Tibial nerve (tissue), 4 donors: ENCODE measurements at places on chromosomes 16 and 17.
A peak's percentile ranks its signal among the peaks of the same experiment; 100 is the strongest.

DNA sequence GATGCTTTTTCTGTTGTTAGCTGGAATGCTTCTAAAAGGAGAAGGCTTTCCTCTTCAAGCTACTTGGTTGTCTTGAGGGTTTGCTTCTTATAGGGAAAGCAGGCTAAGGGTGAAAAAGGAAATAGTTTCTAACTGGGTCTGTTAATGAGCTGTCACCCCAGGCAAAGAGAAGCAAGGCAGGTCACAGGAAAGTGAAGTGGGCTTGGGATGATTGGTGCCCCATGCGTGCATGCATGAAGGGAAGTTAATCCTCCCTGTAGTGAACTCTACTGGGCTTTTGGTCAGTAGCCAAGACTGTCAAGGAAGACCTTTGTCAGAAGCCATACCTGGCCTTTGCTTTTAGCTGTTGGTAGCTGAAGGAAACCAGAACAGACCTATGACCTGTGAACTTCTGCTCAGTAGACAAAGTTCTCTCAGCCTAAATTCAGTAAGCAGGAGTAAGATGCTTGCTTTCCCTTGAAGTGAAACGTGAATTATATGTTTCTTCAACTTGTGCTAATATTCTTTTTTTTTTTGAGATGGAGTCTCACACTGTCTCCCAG, 16.5 kb downstream of the TENT4B start:
- no peak overlapping the region for H3K4me3 ChIP-seq
- no peaks in the 10 kb centered on the region for H3K36me3 ChIP-seq
- no peak for DNase-seq
- H3K27me3 ChIP-seq: no peaks in the 10 kb centered on the region
- no peak overlapping the region for H3K27ac ChIP-seq

GRCh38 chr16:75097941-75098901, 18.4 kb downstream of the LDHD start:
- DNase-seq: no peak
- H3K4me1 ChIP-seq: peaks cover 46% of the 10 kb centered on the region
- no peaks in the 10 kb centered on the region for H3K27me3 ChIP-seq
- H3K4me3 ChIP-seq: no peak overlapping the region

GRCh38 chr16:68073902-68074760, 11.0 kb upstream of the NFATC3 start:
- peaks cover 39% of the 10 kb centered on the region for H3K4me1 ChIP-seq
- DNase-seq: no peak
- no peaks in the 10 kb centered on the region for H3K36me3 ChIP-seq
- H3K4me3 ChIP-seq: no peak overlapping the region

DNA sequence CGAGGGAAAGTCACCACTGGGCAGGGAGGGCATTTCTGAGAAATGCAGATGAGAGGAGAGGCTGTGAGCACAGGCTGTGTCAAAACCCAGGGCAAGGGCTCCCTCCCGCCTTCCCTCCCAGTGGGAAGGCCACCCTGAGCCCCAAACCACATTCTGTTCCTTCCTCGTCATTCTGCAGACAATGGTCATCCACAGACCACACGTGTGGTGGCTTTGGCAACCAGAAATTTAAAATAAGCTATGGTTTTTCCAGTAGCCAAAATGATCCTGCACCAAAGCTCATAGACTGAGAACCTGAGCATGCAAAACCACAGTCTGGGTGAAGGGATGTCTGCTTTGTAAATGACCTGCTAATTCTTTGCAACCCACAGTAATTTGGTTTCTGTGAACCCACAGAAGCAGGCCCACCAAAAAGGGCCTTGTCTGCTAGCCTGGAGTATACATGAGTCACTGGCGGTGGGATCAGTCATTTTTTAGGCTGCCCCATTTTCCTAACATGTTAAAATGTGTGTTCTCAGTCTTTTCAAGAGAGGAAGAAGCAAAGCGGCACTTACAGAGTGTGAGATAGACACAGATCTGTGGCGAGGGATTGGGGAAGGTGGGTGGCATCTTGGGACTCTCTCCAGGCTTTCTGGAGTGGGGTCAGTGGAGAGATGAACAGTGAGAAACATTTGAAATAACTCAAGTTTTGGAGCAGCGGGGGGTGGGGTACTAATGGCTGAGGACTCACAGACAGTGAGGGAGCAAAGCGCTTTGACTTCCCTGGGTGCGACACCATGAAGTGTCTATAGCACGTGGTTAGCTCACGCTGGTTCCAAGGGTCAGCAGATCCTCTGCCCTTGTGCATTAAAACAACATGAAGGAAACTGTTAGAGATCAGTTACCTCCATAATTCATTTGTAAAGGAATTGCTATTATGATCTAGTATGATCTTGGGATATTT, 20.5 kb downstream of the GRB7 start:
- H3K27ac ChIP-seq: peak overlapping the region; percentile 24
- no peak overlapping the region for H3K4me3 ChIP-seq
- DNase-seq: no peak
- H3K4me1 ChIP-seq: no peaks in the 10 kb centered on the region
- peaks cover 19% of the 10 kb centered on the region for H3K27me3 ChIP-seq

DNA sequence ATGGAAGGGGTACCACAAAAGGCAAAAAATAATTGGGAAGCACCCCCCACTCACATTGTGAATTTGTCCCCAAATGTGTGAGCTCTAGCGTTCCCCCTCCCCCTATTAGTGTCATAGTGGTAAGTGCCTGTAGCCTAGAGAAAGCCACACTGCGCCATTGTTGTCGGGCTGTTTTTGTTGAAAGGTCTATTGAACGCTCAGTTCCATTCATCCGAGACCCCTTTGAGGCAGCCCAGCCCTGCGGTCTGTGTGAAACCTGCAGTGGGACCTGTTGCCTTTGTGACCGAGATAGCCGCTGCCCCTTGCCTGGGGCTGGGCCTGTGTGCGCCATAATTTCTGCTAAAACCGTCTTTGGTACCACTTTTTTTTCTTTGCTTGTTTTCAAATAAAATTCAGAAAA, 3.0 kb downstream of the JPT2 start:
- H3K27ac ChIP-seq: no peak overlapping the region
- peaks cover 19% of the 10 kb centered on the region for H3K4me1 ChIP-seq
- H3K36me3 ChIP-seq: no peaks in the 10 kb centered on the region
- no peak overlapping the region for H3K4me3 ChIP-seq
- DNase-seq: no peak
- no peaks in the 10 kb centered on the region for H3K27me3 ChIP-seq

DNA sequence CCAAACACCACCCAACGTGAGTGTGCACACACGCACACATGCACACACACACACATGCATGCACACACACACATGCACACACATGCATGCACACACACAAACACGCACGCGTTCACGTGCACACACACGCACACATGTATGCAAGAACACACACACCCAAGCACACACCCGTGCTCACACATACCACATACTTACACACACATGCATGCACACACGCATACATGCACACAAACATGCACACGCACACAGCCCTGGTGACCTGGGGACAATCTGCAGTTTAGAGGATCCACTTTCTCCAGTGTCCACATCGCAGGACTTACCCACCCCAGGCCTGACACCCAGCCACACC, 6.2 kb downstream of the USH1G start:
- peaks cover 65% of the 10 kb centered on the region for H3K27me3 ChIP-seq
- no peaks in the 10 kb centered on the region for H3K36me3 ChIP-seq
- no peak overlapping the region for H3K4me3 ChIP-seq
- no peak for DNase-seq

- H3K27me3 ChIP-seq: no peaks in the 10 kb centered on the region
- no peak overlapping the region for H3K27ac ChIP-seq
- DNase-seq: no peak
These were observed 10.2 kb downstream of the COX6A2 start for GRCh38 chr16:31417916-31418315.

DNA sequence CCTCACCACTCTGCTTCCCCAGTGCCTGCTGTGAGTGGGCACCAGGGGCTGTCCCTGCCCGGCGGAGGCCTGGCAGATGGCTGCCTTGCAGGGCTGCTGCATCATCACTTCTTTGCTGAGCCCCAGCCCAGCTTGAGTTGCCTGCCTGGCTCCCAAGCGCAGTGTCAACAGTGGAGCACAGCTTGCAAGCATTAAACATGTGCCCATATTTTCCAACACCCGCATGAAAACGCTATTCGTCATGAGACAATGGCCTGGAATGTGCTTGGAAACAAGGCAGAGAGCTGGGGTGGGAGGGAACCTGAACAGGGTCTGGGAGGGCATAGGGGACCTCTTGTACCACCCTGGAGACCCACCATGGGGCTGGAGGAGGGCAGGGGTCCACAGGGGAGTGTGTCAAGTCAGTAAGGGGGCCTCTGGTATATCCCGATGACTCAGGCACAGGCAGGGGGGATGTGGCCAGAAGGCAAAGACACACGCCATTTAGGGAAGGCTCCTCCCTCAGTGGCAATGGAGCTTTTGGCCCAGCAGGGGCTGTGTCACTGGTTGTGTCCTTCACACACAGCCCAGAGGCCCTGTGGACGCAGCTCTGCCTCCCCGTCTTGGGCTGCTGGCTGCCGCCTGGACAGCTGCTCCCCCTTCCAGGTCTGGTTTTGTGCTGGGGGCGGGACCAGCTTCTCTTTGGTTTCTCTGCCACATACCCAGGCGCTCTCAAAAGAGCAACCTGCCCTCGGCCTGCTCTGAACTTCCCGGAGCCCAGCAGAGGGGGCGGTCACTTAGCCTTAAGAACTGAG, 17.4 kb upstream of the MTSS2 start:
- peaks cover 52% of the 10 kb centered on the region for H3K4me1 ChIP-seq
- no peak for DNase-seq
- H3K27me3 ChIP-seq: no peaks in the 10 kb centered on the region
- peak overlapping the region; percentile 70 for H3K27ac ChIP-seq

DNA sequence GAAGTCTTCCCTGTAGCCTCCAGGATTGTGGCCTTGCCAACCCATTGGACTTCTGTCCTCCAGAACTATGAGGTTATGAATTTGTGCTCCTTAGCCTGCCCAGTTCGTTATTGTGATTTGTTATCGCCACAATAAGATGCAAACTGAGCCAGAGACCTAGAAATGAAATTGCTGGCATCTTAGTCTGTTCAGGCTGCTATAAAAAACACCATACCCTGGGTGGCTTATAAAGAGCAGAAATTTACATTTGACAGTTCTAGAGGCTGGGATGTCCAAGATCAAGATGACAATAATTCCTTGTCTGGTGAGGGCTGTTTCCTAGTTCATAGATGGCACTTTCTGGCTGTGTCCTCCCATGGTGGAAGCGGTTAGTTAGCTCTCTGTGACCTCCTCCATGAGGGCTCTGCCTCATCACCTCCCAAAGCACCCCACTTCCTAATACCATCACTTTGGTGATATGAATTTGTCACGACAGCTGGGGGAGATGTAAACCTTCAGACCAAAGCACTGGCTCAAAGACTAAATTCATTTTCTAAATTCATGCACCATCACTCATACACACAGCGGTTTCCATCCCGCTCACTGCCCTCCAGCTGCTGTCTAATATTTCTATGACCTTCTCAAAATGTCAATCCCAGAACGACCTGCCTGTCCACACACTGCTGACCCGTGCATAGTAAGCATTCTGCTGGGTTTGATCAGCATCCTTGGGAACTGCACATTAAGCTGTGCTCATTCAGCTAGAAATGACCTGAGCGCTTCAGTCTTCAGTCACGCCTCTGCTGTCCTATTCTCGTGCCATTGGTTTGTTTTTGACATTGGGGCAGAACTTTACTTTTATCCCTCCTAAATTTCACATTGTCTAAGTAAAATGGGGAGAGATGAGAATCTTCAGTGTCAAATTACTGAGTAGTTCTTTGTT, 36.6 kb downstream of the GINS3 start:
- H3K27ac ChIP-seq: no peak overlapping the region
- no peak for DNase-seq
- no peaks in the 10 kb centered on the region for H3K36me3 ChIP-seq
- no peak overlapping the region for H3K4me3 ChIP-seq
- no peaks in the 10 kb centered on the region for H3K4me1 ChIP-seq

GRCh38 chr16:55913716-55914115, 38.5 kb upstream of the CES5A start:
- no peak for DNase-seq
- H3K4me1 ChIP-seq: no peaks in the 10 kb centered on the region
- no peak overlapping the region for H3K4me3 ChIP-seq
- no peak overlapping the region for H3K27ac ChIP-seq

GRCh38 chr17:8079291-8080207, 8.0 kb downstream of the ALOX12B start:
- no peaks in the 10 kb centered on the region for H3K4me1 ChIP-seq
- DNase-seq: peak; percentile 35
- no peak overlapping the region for H3K27ac ChIP-seq
- H3K36me3 ChIP-seq: no peaks in the 10 kb centered on the region
- no peaks in the 10 kb centered on the region for H3K27me3 ChIP-seq
- H3K4me3 ChIP-seq: peak overlapping the region; percentile 37
